Activated CD4-positive, alpha-beta memory T cell treated with anti-CD3 and anti-CD28 coated beads, Interleukin-2, amount 10 ng/mL, durations not matched to agents 7 days and 5 days (primary cell): ENCODE measurements at places on chromosomes 5 and 9.
A peak's percentile ranks its signal among the peaks of the same experiment; 100 is the strongest.

DNA sequence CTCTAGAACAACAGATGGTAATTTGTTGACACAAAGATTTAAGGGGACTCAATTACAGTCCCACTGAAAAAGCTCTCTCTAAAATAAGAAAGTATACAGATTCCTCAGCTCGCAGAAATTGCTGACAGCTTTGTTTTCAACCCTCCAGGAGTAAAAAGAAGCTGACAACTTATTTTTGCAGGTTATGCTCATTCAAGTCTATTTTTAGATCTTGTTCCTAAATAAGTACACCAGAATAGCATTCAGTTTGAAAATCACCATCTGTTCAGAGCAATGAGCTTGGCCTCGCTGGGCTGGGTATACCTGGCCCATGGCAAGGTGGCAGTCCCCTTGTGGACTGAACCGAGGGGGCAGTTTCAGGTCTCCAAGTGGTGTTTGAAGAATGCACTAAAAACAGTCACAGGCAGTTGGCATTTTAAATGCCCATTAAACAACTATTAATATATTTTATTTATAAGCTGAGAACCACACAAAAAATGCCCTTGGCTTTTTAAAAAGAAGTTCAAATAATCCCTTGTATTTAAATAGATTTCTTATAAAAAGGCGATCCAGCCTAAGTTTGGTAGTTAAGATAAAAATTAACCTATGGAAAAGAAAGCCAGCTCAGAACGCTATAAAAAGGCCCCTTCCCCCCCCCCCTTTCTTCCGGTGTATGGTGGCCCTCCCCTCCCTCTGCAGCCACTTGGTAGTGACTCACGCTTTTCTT, 169.2 kb downstream of the AUH start:
- peak overlapping the region; percentile 77 for H3K4me3 ChIP-seq
- H3K4me1 ChIP-seq = peaks cover 72% of the 10 kb centered on the region
- H3K36me3 ChIP-seq = peaks cover 35% of the 10 kb centered on the region
- peak; percentile 32 for DNase-seq
- no peaks in the 10 kb centered on the region for H3K27me3 ChIP-seq

DNA sequence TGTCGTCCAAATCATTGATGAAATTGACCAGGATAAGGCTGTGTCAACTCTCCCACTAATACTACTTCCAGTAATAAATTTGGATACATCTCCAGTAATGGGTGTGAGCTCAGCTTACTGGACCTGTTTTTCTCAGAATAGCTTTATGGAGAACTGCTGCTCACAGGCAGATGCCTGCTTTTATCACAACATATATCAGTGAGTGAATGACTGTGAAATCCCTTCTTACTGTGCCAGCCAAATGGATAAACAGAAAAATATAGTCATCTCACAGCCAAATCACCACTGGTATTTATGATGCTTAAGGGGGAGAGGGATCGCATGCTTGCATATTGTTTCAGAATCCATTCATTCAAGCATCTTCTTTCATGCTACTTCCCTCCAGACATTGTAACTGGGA, 148.4 kb upstream of the PAPPA start:
- DNase-seq = no peak
- H3K27me3 ChIP-seq = no peaks in the 10 kb centered on the region
- no peak overlapping the region for H3K27ac ChIP-seq

- H3K4me1 ChIP-seq = peaks cover 4% of the 10 kb centered on the region
- no peak overlapping the region for H3K27ac ChIP-seq
- H3K36me3 ChIP-seq = no peaks in the 10 kb centered on the region
- H3K4me3 ChIP-seq = no peak overlapping the region
- DNase-seq = no peak
Measured at GRCh38 chr9:123368023-123368422, 12.0 kb downstream of the CRB2 start.

DNA sequence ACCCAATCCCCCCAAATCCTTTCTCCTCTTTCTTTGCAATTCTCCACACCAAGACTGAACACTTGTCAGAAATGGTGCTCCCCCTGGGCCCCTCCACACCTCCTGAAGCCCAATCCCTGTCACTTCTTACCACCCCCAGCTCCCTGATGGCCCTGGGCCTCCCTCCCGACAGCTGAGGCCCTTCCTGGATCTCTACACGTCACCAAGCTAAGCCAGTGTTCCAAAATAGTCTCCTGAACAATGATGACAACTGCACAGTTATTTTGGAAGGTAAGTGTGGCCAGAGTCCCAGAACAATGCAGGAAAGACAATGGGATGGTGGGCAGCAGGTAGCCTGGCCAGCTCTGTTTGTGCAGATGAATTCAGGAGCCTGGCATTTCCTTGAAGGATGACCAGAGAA, 63.7 kb upstream of the PRSS3 start:
- no peaks in the 10 kb centered on the region for H3K36me3 ChIP-seq
- no peak overlapping the region for H3K27ac ChIP-seq
- H3K4me1 ChIP-seq = no peaks in the 10 kb centered on the region
- no peak for DNase-seq
- H3K27me3 ChIP-seq = peaks cover 46% of the 10 kb centered on the region

- H3K4me1 ChIP-seq = peaks cover 17% of the 10 kb centered on the region
- peaks cover 8% of the 10 kb centered on the region for H3K36me3 ChIP-seq
- peak overlapping the region; percentile 92 for H3K4me3 ChIP-seq
- no peak for DNase-seq
Measured at GRCh38 chr5:69188811-69189161, 597 bp upstream of the CENPH start.

- no peak overlapping the region for H3K4me3 ChIP-seq
- peaks cover 2% of the 10 kb centered on the region for H3K27me3 ChIP-seq
- H3K4me1 ChIP-seq = no peaks in the 10 kb centered on the region
- no peak for DNase-seq
- no peaks in the 10 kb centered on the region for H3K36me3 ChIP-seq
- no peak overlapping the region for H3K27ac ChIP-seq
Measured at GRCh38 chr5:158724521-158725188, 375.1 kb downstream of the EBF1 start.

DNA sequence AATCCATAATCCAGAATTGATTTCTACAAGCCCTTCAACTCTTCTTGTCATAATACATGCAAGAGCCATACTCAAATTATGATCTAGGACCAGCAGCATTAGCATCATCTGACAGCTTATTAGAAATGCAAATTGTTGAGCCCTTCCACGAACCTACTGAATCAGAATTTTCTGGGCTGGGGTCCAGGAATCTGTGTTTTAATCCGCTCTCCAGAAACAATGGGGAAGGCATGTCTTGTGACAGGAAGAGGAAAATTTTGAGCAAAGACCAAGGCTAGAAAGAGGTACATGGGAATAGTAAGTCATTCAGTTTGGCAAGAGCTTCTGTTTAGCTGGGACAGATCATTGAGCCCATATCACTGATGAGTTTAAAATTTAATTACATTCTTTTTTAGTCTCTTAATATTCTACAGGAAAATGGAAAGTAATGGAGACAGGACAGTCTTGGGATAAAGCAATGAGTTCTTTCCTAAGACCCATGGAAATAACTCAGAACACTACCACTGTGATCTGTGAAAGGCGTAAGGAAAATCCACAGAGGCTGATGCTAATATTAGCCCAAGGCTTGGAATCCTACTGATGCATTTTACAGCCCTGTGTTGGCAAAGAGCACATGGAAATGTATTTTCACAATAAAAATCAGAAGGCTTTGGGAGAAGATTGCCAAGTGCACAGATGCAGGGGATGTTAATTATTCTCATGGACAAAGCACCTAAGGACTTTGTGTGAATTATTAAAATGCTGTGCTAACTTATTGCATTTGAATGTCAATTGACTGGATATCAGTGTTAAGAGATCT, 73.7 kb upstream of the STK32A start:
- no peak overlapping the region for H3K27ac ChIP-seq
- no peak for DNase-seq
- H3K4me3 ChIP-seq = no peak overlapping the region
- peaks cover 2% of the 10 kb centered on the region for H3K27me3 ChIP-seq
- H3K4me1 ChIP-seq = no peaks in the 10 kb centered on the region

- no peaks in the 10 kb centered on the region for H3K36me3 ChIP-seq
- no peak overlapping the region for H3K27ac ChIP-seq
- DNase-seq = no peak
Measured at GRCh38 chr9:26748449-26749058, 144.0 kb downstream of the CAAP1 start.
